ENCODE measurements at places on chromosomes 16 and 17.

DNA sequence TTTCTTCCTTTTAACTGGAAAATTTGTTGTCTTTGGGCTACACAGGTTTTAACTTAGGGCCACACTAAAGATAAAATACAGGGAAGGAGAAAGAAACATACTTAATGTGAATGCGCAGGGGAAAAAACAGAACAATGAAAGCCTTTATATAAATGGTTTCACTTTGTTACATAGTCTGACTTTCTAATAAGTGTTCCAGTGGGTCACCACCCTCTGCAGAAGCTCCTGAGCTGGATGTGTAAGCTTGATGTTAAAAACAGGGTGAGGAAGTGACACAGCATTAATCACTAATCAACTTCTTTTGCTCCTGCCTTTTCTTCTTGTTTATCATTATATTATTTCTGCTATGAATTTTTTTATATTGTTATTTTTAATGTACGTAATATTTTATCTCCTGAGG lies 445.6 kb upstream of the CA10 start:
- peak; percentile 43 for DNase-seq

DNA sequence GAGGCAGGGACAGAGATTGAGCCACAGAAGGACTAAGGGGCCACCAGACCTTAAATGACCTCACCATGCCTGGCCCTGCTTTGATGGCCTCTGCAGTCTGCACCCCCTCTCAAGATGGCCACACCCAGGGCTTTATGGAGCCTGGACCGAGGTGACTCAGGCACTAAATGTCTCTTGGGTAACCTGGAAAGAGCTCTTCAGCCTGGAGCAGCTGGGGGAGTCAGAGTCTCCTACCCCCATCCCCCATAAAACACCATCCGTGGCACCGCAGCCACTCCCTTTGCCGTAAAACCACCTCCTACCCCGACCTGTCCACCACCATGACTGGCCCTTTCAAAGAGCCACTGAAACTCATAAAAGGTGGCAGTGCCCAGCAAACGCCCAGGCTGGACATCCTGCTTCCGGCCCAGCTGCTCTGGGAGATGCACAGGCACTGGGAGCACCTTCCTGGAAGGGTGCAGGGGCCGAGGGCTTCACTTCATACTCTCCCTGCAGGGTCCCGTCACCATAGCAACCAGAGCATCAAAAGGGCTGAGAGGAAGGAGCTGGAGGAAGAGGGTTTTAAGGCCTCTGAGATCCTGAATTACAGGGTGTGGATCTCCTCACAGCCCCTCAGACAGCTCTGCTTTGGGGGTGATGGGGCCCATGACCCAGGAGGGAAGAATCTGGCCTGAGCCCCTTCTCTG lies 22.3 kb downstream of the FOXN1 start:
- no peak for DNase-seq

DNA sequence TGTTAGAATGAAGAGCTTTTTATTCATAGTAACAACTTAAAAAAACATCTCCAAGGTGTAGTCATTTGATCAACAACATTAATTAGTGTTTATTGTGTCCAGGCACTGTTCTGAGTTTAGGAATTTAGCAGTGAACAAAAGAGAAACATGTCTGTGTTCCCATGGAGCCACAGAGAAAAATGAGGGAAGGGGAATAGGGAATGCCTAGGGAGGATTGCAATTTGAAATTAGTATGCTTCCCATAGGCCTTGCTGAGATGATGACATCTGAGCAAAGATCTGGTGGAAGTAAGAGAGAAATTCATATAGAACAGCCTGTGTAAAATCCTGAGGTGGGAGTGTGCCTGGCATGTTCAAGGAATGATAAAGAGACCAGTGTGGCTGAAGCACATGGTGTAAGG lies 318.0 kb downstream of the BCAS3 start:
- no peak for DNase-seq

DNA sequence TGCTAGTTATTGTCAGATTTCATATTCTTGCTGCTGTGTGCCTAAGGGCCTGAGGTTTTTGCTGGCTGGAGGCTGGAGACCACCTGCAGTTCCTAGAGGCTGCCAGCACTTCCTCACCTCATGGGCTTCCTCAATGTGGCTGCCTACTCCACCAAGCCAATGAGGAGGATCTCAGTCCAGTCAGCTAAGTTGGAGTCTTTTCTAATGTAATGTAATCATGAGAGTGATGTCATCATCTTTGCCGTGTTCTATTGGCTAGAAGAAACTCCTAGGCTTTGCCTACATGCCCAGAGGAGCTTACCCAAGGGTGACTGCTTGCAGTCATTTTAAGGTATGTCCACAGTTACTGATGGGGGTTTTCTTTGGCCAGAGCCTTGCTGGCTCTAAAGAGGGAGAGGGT lies 53.0 kb downstream of the SOCS3 start:
- DNase-seq = no peak

GRCh38 chr16:85753559-85753958 lies 2.7 kb upstream of the C16orf74 start:
- DNase-seq = no peak

DNA sequence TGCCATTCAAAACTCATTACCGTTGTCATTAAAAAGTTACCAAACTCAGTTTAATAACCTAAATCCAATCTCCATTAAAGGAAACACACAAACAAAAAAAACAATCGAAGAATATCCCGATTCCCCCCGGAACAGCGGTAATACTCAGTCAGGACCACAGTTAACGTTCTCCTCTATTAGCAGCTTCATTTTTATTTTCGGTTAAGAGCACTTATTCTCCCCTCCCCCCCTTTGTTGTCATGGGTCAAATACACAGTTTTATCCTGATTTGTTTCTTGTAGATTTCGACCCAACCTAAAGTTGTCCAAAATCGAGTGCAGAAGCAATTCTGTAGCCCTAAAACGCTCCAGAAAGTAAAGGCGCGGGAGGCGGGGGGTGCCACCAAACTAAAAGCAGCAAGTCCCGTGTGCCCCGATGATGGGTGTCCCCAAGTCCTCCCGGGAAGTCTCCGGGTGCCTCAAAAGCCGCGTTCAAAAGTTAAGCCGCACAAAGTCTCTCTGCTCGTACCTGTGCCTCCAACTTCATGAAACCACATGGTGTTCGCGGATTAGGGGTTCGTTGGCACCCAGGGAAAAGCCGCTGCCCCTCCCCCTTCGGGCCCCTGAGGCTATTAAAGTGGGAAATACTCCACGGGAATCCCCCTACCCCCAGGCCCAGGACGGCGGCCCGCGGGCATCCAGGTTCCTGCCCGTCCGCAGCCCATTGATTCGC lies 996 bp downstream of the SUMO2 start:
- peak; percentile 43 for DNase-seq

- DNase-seq = no peak
Observed at GRCh38 chr16:4830408-4830807, 16.7 kb downstream of the GLYR1 start.

- no peak for DNase-seq
Observed at GRCh38 chr17:1725642-1726511, 1.4 kb downstream of the WDR81 start.

DNA sequence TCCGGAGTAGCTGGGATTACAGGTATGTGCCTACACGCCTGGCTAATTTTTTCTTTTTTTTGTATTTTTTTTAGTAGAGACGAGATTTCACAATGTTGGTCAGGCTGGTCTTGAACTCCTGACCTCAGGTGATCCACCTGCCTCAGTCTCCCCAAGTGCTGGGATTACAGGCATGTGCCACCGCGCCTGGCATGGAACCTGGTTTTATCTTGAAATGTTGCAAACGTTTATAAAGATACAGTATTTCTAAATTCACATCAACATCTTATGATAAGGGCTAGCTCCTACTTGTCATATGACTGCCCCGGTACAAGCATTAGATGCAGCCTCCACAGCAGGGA lies 1.5 kb upstream of the IST1 start:
- DNase-seq = no peak

GRCh38 chr17:39281806-39282205 lies 56.1 kb upstream of the STAC2 start:
- no peak for DNase-seq

DNA sequence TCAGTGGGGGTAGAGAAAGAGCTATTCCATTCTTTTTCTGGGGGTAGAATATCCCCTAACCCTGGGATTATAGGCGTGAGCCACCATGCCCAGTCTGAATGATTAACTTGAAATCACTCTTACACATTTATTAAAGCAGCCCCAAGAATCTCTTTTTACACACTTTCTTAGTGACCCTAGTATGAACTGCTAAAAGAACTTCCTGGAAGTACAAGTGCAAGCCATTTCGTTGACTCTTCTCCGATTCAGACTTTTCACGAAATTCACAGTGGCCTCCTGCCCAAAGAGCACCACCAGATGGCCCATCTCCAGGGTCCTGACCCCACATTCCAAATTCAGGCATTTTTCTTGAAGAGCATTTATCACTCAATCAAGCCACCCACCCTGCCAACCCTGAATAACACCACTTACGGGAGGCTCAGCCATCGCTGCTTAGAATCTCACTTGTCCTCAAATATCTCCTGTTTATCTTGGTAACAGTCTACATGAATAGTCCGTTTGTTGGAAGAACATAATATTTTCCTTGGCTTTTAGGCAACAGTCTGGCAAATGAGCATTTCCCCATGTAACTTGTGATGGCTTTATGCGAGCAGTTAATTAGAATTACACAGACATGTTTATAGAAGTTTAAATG lies 28.0 kb downstream of the ZNF423 start:
- DNase-seq = peak; percentile 65

DNA sequence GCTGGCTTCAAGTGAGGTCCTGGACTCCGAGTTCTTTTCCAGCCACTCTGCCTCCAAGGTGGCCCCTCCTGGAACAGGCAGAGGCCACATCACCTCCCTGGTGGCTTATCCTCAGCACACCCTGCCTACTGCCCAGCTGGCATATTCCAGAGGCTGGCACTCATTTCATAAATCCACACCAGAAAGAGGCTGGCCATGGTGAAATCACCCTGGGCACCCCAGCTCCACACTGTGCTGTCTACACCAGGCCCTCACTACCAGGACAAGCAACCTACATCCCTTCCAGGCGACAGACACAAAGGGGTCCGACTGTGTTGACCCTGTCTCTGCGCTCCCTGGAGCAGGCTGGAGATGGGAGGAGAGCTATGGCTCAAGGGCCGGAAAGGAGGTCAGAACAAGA lies 100.2 kb downstream of the C16orf78 start:
- DNase-seq = no peak

- peak; percentile 30 for DNase-seq
Observed at GRCh38 chr17:66900126-66901010, 64.1 kb upstream of the CACNG4 start.

GRCh38 chr17:39196241-39196807 lies 1.1 kb downstream of the CACNB1 start:
- DNase-seq = no peak

- no peak for DNase-seq
Observed at GRCh38 chr16:70730031-70730430, 44.2 kb upstream of the MTSS2 start.

DNA sequence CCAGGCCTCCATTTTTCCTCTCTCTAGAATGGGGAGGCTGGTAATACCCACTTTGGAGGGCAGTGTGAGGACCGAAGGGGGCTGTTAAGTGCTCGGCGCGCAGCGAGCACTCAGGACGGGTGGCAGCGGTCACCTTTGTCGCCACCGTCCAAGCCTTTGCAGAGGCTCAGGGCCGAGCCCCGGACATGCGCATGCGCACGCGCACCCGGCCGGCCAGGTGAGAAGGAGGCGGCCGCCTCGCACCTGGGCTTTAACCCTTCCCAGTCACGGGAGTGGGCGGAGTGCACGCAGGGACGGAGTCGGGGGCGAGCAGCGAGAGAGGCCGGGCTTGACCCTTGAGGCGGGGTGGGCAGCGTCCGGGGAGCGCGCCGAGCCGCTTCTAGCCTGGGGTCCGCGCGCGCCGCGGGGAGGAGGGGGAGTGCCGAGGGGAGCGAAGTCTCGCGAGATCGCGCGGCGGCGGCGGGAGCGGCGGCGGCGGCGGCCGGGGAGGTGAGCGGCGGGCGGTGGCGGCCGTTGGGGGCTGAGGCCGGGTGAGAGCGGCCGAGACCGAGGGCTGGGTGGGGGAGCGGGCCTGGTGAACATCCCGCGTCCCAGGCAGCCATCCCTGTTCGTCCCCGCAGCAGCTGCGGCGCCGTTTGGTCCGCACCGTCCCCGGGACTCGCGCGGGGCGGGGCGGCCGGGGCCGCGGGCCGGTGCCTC lies at the start of gene MRTFB:
Gene MRTFB, plus strand, starts transcription at position 443 of the 699 bp plus-strand sequence. CDS start 69,288 bp downstream, outside the sequence.
- peak; percentile 79 for DNase-seq

GRCh38 chr17:21173543-21173942 lies 40.4 kb downstream of the TMEM11 start:
- no peak for DNase-seq

- DNase-seq = peak; percentile 73
Observed at GRCh38 chr16:10514369-10515055, 65.9 kb downstream of the EMP2 start.

DNA sequence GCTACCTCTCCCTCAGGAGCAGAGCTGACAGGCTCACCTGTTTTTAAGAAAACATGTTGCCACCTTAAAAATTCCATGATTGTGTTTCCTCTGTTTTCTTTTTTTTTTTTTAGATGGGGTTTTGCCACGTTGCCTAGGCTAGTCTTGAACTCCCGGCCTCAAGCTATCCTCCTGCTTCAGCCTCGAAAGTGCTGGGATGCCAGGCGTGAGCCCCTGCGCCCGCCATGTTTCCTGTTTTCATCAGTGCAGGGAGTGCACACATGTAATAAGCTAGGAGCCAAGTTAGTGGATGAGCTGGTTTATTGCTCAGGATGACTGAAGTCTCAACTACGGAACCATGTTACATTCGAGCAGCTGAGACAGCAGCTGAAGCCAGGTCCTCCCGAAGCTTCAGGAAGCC lies 13.6 kb downstream of the MRM3 start:
- peak; percentile 24 for DNase-seq

GRCh38 chr17:69346766-69347165 lies 19.8 kb upstream of the ABCA5 start:
- no peak for DNase-seq

DNA sequence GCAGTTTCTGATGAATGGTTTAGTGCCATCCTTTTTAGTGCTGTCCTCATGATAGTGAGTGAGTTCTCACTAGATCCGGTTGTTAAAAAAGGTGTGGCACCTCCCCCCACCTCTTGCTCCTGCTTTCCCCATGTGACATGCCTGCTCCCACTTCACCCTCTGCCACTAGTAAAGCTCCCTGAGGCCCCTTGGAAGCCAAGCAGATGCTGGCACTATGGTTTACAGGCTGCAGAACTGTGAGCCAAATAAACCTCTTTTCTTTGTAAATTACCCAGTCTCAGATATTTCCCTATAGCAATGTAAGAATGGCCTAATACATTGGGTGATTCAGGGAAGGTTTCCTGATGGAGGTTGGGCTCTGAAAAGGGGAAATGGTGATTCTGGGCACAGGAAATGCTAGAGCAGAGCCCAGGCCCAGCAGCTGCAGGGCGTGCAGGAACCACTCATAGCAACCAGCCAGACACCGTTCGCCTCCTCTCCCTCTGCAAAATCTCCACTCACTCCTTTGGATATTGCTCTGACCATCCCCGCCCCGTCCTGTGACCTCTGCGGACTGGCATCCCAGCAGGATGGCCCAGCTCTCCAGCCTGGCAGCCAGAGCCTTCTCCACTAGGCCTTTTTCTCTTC lies 2.6 kb upstream of the ADORA2B start:
- DNase-seq = peak; percentile 60

Measured in dermis blood vessel endothelial cell (primary cell).